ENCODE measurements at places on chromosomes 7 and 10.

GRCh38 chr10:121167534-121168243, 316.5 kb downstream of the WDR11 start:
- DNase-seq: no peak

DNA sequence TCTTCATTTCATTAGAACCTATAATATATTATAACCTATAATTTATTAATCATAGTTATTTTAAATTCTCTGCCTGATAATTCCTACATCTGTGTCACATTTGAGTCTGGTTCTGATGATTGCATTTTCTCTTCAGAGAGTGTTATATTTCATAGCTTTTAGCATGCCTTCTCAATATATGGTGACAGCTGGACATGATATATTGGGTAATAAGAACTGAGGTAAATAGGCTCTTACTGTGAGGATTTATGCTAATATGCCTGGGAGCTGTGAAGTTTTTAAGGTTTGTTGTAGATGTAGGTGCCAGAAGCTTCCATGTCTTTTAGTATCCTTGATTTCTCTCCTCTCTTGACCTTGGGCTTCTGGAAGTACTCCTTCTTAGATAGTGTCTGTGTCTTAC, 325.9 kb upstream of the SEMA3D start:
- no peak for DNase-seq

DNA sequence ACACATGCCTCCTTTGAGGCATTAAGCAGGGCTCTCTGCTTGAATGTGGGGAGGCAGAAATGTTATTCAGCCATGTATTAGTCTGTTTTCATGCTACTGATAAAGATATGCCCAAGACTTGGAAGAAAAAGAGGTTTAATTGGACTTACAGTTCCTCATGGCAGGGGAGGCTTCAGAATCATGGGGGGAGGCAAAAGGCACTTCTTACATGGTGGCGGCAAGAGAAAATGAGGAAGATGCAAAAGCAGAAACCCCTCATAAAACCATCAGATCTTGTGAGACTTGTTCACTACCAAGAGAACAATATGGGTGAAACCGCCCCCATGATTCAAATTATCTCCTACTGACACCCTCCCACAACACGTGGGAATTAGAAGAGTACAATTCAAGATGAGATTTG, 37.9 kb downstream of the ST7 start:
- no peak for DNase-seq

- no peak for DNase-seq
Observed at GRCh38 chr7:30785786-30786185, 14.6 kb downstream of the MINDY4 start.

GRCh38 chr10:77946084-77946483, 19.5 kb upstream of the DLG5 start:
- no peak for DNase-seq

DNA sequence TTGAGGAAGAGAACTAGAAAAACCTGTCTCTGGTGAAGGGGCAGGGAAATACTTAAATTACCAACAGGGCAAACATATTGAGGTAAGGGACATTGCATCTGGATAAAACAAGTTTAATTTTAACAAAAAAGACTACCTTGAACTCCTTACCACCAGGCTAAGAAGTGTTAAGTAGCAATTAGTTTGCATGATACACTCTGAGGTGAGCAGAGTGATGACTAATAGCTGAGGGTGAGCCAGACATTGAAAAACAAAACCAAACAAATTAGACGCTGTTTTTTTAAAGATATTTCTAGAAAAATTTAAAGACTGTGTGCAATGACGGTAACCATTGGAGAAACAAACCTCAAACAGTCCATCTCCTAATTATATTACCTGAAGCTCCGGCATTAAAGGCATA, 105.9 kb downstream of the ANKRD7 start:
- DNase-seq: no peak

DNA sequence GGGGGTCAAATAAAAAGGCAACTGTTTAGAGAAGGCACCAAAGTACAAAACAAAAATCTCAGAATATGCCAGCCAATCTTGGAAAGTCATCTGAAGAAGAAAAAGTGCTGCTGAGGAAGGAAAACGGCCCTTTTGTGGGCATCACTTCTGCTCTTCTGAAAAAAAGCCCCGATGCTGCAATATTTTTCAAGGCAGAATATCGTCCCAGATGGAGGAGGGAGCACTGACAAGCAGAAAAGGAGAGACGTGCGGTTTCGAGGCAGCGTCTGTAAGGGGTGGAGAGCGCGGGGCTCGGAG, 959 bp upstream of the ATRNL1 start:
- no peak for DNase-seq

- DNase-seq: no peak
Observed at GRCh38 chr10:60209874-60210570, 179.7 kb downstream of the ANK3 start.

GRCh38 chr7:156827587-156828203, 65.3 kb downstream of the LMBR1 start:
- no peak for DNase-seq

DNA sequence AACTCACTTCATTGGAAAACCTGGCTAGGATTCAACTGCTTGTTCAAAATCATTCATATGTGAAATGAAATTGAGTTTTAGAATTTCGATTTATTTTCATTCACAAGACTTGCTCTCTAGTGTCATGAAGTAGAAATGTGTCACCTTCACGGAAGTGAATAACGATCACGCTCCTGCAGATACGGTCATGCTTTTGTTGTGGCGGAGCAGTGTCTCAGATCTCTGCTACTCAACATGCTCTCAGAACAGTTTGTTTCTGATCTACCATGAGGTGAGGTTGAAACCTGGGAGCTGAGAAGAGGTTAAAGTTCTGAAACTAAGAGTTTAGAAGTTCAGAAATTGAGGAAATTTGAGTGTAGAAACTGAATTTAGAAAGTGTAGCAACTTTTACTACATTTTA, 13.8 kb upstream of the PITRM1 start:
- DNase-seq: peak; percentile 16

- DNase-seq: no peak
Observed at GRCh38 chr10:68096913-68097516, 12.3 kb upstream of the MYPN start.
